T-cell (primary cell): ENCODE measurements at places on chromosomes 5 and 9.

DNA sequence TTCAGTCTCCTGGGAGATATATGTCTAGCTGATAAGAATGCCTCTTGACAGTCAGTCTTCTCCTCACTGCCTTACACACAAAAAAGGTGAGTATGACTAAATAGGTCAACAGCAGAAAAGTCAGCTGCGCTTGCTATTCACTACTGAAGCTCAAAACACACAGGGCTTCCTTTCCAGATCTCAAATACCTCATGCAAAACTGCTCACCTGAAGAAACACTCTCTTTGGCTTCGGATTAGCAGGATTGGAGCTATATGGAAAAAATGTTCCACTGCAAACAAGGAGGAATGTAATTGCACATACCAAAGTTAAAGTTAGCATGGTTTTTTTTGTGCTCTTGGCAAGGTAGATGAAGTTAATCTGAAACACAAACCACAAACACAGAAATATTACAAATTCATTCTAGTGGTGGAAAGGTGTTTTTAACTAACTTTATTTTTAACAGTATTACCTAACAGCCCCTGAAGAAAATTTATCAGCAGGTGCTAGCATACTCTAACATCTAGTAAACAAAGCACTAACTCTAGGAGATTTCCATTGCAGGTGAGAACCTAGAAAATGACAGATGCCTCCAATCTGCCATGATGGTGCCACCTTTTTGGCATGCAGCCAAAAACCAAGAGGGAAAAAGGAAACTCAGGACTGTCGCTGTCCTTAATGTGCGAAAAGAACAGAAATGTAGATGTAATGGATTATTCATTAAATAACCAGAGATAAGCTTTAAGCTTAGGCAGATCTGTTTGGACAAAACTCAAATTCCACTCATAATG lies 31.8 kb downstream of the ERMP1 start:
- no peak for DNase-seq

DNA sequence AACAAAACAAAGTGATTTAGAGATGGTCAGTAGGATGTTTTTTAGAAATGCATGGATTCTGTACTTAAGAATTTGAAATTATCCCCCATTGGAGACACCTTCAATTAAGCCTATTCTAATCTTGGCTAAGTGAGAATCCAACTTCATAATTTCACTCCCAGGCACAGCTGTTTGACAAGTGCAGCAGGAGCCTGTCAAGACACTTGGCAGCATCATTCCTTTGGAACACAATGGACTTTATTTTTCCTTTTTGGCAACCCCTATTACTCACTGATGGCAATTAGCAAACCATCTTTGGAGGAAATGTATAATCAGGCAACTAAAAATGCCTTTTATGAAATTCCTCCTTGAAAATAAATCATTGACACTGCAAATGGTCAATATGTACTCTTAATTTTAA lies 194.7 kb downstream of the GLIS3 start:
- no peak for DNase-seq

DNA sequence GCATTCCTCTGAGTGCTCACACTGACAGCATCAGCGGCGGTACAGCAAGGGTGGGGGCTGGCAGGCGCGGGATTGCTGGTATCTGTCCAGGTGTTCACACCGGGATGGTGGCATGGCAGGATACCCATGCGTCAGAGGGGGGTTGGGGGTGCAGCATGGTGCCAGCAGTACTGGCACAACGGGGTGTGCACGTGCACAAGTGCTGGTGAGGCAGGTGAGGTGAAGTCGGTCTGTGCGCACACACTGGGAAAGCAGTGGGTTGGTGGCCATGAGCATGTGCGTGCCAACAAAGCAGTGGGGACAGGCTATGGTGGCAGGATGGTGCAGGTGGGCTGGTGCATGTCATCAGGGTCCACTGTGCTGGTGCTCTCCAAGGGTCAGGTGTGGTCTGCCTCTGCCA lies 819.6 kb upstream of the EDIL3 start:
- DNase-seq, result no peak

- DNase-seq, result no peak
These were observed 36.0 kb downstream of the NR6A1 start for GRCh38 chr9:124735121-124735520.

GRCh38 chr9:124399323-124399967 lies 15.8 kb downstream of the PSMB7 start:
- no peak for DNase-seq

GRCh38 chr5:95781101-95781583 lies 41.4 kb downstream of the GLRX start:
- peak; percentile 68 for DNase-seq

DNA sequence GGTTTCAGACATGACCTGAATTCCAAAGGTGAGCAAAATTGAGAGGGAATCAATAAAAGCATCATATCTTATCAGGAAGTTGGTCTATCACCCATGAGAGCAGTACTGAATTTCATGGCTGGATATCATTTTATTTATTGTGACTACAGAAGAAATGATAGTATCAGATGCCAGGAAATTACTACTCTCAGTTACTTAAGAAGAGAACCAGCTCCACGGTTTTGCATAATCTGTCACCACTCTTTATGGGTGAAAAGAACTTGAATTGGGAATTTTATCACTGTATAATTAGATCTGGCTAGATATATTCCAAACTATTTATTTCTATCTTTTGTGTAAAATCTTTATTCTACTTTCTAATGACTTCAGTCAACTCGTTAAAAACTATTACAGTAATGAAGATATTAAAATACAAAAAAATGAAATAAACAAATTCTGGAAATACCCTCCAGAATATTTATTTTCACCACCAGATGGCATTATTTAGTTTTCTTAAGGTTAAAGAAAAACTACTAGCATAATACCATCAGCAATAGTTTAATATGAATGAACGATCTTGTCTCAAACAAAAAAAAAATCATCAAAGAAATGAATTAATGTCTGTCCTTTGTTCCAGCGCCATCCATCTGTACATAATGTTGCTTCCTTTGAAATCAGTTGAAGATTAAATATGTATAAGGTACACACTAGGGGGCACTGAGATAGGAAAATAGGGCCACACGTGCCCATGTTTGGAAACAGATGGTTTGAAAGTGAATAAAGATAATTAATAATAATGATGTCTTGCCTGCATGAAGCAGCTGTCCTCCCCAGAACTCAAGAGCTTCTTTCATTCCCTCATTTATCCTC lies 84.7 kb upstream of the SLCO6A1 start:
- no peak for DNase-seq

DNA sequence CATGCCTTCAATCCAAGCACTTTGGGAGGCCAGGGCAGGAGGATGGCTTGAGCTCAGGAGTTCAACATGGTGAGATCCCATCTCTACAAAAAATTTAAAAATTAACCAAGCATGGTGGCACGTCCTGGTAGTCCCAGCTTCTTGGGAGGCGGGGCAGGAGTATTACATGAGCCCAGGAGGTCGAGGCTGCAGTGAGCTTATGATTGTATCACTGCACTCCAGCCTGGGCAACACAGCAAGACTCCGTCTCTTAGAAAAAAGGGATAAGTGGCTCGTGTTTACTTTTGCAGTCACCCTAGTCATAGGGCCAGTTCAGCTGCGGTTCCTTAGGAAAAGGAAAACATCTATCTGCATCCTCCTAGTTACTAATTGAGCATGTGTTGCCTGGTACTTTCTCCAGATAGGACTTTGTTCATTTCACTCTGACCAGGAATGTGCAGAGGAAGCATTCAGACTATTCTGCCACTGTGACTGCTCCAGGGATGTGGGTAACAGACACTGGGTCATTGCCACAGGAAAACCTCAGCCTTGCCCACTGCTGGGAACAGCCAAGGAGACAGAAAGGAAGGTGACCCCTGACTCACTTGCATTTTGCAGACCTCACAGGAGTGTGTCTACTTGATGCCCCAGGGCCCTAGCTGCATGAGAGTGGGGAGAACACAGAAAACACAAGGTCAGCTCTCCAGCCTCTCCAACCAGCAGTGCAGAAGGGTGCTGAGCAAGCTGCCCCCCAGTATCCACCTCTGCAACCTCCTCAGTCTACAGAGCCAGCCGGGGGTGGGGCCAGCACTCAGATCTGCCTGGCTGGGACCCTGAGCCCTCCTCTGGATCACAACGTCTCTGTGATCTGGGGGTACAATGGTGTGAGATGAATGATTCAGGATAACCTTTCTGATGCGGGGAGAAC lies 33.9 kb upstream of the ALDH1B1 start:
- no peak for DNase-seq

- no peak for DNase-seq
These were observed 87.0 kb upstream of the MTAP start for GRCh38 chr9:21715408-21715807.

- DNase-seq, result peak; percentile 35
These were observed 272.5 kb downstream of the EPB41L4A start for GRCh38 chr5:112146323-112147226.

DNA sequence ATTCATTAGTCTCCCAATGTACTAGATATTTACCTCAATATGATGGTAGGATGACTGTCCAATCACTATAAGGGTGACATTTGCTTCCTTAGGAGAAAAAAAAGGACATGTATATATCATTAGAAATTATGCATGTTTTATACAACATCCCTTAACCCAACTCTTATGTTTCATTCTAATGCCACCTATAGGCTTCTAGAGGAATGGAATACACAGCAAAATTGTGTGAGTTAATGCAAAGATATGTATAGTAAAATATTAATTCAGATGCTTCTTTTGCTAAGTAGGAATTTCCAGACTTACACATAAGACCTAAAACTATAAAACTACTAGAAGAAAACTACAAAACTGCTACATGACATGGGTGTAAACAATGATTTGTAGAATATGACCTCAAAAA lies 3.5 kb downstream of the PRXL2C start:
- no peak for DNase-seq

DNA sequence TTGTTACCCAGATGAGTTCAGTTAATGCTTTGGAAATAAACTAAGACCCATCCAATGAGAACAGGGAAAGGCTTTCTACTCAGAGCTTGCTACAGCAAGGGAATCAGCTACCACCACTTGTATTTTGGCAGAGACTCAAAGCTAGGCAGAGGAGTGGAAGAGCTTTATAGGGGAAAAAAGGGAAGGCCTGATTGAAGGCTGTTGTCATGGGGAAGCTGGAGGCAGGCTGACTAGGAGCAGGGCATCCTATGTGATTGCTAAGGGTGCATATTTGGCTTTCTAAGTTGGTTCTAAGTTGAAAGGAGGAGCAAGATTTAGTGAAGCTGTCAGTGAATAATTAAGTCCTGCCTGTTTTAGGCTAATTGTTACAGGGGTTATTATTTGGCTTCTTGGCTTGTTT lies 115.5 kb downstream of the PTTG1 start:
- no peak for DNase-seq

DNA sequence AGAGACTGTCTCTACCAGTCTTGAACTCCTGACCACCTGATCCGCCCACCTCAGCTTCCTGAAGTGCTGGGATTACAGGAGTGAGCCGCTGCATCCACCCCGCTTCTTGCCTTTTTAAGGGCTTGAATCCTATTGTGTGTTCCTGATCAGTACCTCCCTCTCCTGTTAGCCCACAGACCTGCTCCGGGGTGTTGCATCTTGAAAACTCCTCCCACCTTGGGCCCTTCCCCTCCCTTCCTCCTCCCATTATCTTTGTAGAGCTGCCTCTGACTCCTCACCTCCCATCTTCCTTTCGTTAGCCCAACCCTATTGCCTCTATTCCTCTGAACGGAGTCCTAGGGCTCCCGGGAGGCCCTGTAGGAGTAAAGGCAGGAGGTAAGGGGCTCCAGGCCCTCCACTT lies 48.5 kb upstream of the NEK6 start:
- no peak for DNase-seq

DNA sequence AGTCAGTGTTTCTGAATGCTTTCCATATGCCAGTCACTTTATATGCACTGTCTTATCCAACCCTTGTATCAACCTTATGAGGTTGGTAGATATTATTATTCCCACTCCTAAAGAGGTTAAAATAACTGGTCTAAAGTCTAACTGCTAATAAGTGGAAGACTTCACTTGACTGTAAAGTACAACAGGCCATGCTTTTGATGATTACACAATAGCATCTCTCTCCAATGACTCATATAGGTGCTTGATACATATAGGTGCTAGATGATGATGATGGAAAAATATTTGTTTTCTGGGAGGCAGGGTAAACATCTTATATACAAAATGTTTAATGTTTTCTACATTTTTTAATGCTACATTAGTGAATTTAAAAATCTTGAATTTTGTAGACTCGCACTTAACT lies 75.9 kb upstream of the NR3C1 start:
- no peak for DNase-seq

DNA sequence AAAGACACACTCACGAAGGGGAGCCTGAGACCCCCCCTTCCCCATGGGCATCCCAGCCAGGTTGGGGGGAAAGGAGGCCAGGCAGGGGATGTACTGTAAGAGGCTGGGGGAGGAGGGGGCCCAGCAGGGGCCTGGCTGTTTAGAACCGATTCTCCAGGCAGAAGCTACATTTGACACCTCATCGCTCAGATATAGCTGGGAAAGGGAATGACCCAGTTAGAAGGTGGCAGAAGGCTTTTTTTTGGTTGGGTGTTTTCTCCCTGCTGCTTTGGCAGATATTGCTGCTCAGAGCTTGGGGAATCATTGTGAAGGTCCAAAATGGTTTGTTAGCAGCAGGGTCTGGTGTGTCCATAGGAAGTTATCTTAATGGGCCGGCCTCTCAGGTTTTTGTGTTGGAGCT lies 6.0 kb downstream of the CDX1 start:
- DNase-seq, result no peak

DNA sequence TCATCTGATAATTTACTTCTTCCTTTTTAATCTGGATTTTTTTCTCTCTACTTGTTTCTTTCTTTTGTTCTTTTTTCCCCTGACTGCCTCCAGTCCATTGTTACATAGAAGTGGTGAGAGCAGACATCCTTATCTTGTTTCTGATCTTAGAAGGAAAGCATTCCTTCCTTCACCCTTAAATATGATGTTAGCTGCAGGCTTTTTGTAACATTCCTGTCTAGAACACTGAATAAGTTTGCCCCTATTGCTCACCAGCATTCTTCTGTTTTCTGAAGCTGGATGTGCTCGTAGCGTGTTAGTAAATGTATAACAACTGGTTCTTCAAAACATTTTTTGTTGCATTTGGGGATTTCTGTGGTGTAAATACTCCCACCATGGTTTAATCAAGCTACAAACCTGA lies 136.7 kb upstream of the NFIL3 start:
- no peak for DNase-seq

DNA sequence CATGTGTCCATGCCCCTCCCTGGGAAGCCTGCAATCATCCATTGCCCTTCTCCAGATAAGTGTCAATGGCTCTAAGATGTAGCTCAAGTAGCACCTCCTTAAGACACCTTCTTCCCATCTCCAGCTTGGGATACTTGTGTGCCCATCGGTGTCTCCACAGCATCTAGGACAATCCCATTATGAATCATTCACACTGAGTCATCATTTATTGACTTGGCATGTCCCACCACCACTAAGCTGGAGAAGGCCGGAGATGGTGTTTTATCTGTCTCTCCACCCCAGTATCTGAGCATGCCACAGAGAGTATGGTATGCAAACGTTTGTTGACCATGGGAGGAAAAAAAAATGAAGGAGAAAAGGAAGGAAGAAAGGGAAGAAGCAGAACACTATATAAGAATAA lies 342.2 kb downstream of the TRIM32 start:
- DNase-seq, result no peak

GRCh38 chr9:76438841-76439588 lies 20.0 kb upstream of the GCNT1 start:
- DNase-seq, result no peak
